ENCODE measurements at places on chromosomes 6 and 20.
A peak's percentile ranks its signal among the peaks of the same experiment; 100 is the strongest.

GRCh38 chr6:119960456-119960855 is 610.9 kb upstream of the MAN1A1 start:
- no peak for DNase-seq

- DNase-seq, result no peak
These were observed 66.3 kb upstream of the BMP5 start for GRCh38 chr6:55941702-55942101.

DNA sequence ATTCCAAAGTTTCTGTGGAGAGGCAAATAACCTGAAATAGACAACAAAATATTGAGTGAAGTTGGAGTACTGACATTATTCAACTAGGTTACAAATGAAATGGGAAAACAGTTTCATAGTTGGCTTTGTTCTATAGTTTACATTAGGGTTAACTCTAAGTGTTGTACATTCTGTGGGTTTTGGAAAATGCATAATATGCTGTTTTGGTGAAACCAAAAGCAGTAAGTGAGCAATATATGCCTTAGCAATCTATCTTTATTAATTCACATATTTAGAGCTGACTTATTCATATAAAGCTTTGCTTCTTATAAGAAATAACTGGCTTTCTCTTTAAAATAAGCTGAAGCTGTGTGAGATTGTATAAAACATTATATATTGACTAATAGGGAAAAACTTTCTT is 157.5 kb upstream of the AHI1 start:
- DNase-seq, result no peak

DNA sequence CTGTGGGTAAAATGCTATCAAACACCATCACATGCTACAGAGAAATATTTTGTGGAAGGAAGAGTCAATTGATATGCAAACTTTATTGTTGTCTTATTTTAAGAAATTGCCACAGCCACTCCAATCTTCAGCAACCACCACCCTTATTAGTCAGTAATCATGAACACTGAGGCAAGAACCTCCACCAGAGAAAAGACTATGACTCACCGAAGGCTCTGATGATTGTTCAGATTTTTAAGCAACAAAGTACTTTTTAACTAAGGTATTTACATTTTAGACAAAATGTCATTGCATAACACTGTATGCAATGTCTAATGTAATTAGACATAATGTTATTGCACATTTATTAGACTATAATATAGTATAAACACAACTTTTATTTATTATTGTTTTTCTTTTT is 26.2 kb upstream of the MMP24 start:
- no peak for DNase-seq

GRCh38 chr6:100160930-100161329 is 166.9 kb upstream of the MCHR2 start:
- DNase-seq, result no peak

DNA sequence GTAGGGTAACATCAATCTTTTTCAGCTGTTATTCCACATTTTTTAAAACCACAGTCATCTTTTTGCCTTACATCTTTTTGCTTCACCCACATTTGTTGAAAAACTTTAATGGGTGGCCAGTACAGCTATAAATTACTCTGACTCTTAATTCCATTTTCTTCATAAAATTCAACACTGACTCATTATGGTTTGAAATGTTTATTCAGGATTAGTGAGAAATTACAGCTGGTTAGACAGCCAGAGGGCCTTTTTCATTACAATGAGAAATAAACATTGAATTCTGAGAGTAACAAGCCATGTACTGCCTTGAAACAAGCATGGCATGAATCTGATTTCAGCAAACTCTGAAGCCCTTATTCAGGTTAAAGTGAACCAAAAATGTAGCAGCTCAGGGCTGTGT is 19.5 kb downstream of the NDUFAF4 start:
- no peak for DNase-seq

GRCh38 chr6:108937170-108937569 is 88.9 kb downstream of the ARMC2 start:
- DNase-seq, result no peak

GRCh38 chr20:31770243-31770642 is 31.2 kb downstream of the TPX2 start:
- no peak for DNase-seq

DNA sequence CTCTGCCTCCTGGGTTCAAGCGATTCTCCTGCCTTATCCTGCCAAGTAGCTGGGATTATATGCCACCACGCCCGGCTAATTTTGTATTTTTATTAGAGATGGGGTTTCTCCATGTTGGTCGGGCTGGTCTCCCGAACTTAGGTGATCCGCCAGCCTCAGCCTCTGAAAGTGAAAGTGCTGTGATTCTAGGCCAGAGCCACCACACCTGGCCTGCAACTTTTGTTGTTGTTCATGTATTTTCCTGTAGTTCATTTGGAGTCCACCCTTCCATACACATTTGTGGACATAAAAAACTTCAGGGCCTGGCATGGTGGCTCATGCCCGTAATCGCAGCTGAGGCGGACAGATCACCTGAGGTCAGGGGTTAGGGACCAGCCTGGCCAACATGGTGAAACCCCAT is 14.5 kb downstream of the HSPA1B start:
- DNase-seq, result no peak

GRCh38 chr6:87747646-87748045 is 45.6 kb upstream of the AKIRIN2 start:
- no peak for DNase-seq

GRCh38 chr6:138727182-138727581 is 46.4 kb upstream of the CCDC28A start:
- DNase-seq, result no peak

- DNase-seq, result no peak
These were observed 68.0 kb upstream of the SMIM28 start for GRCh38 chr6:138309695-138310094.

- no peak for DNase-seq
These were observed 91.9 kb upstream of the HMGCLL1 start for GRCh38 chr6:55670850-55671413.

DNA sequence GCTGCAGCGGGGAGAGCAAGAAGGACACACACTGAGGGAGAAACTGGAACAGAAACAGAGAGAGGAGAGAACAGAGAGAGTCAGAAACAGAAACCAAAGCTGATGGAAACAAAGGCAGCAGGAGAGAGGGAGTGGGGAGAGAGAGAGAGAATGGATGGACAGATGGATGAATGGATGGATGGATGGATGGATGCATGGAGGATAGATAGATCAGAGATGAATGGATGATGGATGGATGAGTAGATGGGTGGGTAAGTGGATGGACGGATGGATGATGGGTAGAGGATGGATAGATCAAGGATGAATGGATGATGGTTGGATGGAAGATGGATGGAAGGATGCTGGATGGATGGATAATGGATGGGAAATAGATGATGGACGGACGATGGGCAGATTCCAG is 35.0 kb upstream of the PHACTR3 start:
- no peak for DNase-seq

DNA sequence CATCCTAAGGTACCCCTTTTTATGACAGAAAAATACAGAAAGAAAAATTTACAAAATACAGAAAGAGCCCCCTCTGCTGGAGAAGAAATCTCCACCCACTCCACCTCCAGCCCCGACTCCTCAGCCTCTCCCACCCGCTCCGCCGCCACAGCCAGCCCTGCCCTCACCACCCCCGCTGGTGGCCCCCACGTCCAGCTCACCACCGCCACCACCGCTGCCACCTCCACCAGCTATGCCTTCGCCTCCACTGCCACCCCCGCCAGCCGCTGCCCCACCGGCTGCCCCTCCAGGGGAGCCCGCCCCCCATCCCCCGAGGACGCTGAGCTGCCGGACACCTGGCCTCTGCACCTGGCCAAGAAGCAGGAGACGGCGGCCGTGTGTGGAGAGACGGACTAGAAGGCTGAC is 17.7 kb downstream of the WFDC2 start:
- no peak for DNase-seq

DNA sequence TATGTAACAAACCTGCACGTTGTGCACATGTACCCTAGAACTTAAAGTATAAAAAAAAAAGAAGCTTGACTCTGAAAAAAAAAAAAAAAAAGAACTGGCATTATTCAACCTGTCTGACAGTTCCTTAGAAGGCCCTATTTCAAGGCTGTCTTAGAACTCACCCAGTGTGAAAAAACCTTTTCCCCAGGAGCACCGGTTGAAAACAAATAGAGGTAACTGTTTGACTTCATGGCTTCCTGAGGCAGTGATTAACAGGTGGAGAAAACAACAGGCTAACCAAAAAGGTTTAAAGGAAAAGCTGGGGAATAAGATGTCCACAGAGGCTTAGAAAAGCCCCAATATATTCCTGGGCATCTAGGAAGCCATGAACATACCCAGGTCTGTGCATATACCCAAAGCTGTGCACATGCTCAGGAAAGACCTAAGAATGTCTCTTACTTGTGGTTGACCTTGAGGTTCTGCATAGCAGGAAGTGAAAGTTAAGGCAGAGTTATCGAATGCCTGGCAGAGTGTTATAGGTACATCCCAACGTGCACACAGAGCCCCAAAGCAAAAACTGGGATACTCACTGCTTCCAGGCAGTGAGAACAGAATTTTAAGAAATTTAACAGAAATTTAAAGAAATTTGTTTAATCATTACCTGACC is 7.0 kb downstream of the UQCC1 start:
- no peak for DNase-seq

GRCh38 chr6:136079701-136080565 is 170.2 kb downstream of the MTFR2 start:
- DNase-seq, result no peak

- no peak for DNase-seq
These were observed 6.9 kb downstream of the ENPP3 start for GRCh38 chr6:131643855-131644460.

GRCh38 chr20:62651285-62652021 is 9.2 kb downstream of the SLCO4A1 start:
- DNase-seq, result peak; percentile 88

GRCh38 chr6:149031201-149031858 is 284.5 kb downstream of the UST start:
- no peak for DNase-seq

DNA sequence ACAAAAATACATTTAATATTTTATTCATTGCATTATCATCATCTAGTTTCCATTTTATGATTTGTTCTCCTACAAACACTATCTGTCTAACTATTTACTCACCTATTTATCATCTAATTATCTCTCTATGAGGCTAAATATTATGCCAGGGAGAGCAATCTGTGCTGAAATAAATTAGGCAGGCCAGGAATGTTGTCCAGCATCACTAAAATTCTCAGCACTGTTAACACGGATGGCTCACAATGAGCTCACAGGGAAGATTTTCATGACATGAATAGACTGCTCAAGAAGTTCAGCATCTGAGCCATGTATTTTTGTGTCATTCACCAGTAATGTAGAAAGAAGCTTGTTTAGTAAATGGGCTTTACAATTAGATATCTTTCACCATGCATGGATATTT is 1277.2 kb downstream of the GRIK2 start:
- DNase-seq, result no peak

DNA sequence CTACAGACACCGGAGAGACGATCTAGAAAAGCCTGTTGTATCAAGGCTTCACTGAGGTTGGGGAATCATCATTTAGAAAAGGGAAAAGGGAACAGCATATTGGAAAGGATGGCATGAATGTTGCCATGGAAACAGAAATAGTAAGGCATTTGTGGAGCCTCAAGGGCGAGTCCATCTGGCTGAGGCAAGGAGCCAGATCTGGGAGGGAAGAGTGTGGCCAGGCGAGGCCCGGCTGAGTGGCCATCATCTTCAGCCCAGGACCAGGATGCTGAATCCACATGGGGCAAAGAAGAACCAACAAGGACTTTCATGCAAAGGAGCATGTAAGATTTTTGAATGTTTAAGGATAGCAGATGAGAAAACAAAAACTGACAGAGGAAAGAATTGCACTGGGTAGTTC is 85.8 kb downstream of the MAP3K5 start:
- no peak for DNase-seq

GRCh38 chr6:98678481-98678880 is 155.9 kb upstream of the POU3F2 start:
- no peak for DNase-seq

DNA sequence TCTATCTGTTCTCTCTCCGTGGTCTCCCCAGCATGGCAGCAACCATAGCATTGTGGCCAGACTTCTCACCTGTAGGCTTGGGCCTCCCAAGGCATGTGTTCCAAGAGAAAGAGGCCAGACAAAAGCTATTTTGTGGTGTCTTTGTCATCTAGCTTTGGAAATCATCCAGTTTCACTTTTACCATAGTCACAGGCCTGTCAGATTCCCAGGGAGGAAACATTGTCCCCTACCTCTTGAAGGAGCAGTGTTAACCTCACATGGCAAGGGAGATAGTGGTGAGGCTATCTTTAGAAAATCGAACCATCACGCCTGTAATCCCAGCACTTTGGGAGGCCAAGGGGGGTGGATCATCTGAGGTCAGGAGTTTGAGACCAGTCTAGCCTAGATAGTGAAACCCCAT is 42.3 kb upstream of the RALGAPA2 start:
- DNase-seq, result no peak

- DNase-seq, result no peak
These were observed 20.9 kb upstream of the GATA5 start for GRCh38 chr20:62496568-62497218.

GRCh38 chr6:111468329-111469012 is 14.5 kb downstream of the REV3L start:
- DNase-seq, result no peak

- no peak for DNase-seq
These were observed 103.6 kb upstream of the CNKSR3 start for GRCh38 chr6:154614101-154614500.

GRCh38 chr6:139146317-139146726 is 11.4 kb downstream of the HECA start:
- no peak for DNase-seq

- no peak for DNase-seq
These were observed 78.3 kb downstream of the MAFB start for GRCh38 chr20:40610730-40611129.

- DNase-seq, result no peak
These were observed 46.1 kb downstream of the PRKN start for GRCh38 chr6:162681447-162681846.

DNA sequence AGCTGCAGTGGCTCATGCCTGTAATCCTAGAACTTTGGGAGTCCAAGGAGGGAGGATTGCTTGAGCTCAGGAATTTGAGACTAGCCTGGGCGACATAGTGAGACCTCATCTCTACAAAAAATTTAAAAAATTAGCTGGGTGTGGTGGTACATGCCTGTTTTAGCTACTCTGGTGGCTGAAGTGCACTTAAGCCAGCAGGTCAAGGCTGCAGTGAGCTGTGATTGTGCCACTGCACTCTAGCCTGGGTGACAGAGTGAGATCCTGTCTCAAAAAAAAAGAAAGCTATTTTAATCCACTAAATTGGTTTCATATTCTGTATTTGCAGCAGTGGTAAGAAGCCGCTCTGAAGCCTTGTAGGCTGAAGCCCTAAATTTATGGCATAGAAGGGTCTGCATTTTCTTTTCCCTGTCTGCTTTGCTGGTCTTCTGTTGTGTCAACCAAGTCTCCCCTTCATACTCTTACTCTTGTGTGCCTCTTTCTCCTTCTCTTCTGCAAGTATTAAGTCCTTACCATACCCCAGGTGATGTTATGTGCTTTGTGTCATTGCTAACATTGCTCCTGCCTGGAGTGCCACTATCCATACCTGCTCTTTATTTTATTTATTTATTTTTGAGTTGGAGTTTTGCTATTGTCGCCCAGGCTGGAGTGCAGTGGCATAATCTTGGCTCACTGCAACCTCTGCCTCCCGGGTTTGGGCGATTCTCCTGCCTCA is 70.9 kb downstream of the MYO6 start:
- DNase-seq, result no peak

All from NCI-H2171 (cell line).